Adrenal gland (tissue), 19 donors: ENCODE measurements at places on chromosomes 5 and 9.

GRCh38 chr5:150780187-150780692 is 1.7 kb downstream of the SMIM3 start:
- H3K4me1 ChIP-seq, result peaks cover 42% of the 10 kb centered on the region
- no peaks in the 10 kb centered on the region for H3K27me3 ChIP-seq
- peak overlapping the region; percentile 85 for H3K27ac ChIP-seq

DNA sequence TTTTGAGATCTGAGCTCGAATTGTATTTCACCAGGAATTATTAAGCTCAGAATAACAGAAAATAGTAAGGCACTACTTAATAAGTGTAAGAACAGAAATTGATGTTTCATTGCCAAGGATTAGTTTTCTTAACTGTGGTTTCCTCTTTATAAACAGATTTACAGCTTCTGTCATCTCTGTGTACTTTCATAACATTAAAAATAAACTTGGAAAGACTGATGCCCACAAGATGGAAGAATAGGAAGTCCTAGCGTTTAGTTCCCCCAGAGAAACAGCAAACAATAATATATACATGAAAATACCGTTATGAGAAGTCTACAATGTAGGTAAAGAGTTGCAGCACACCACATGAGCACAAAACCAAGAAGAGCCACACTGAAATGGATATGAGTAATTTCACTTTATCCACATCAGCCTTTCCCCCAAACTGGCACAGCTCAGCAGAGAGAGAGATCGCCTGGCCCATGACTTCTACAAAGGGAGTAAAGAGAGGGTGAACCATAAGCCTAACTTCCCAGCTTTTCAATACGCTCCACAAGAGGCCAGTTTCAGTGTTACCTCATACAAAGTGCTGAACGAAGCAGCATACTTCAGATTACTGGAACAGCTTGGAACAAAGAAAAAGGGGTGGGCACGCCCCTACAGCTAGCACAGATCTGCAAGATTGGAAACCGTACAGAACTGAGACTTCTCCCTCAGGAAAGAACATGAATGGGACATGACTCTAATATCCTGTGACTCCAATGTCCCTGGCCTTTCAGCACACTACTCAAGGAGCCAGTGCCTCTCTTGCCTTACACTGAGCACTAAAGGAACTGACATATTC is 75.4 kb downstream of the EMB start:
- H3K27me3 ChIP-seq, result no peaks in the 10 kb centered on the region
- H3K27ac ChIP-seq, result no peak overlapping the region
- H3K36me3 ChIP-seq, result no peaks in the 10 kb centered on the region
- H3K4me1 ChIP-seq, result peaks cover 5% of the 10 kb centered on the region
- DNase-seq, result no peak

- no peak overlapping the region for H3K4me3 ChIP-seq
- H3K27ac ChIP-seq, result no peak overlapping the region
- no peaks in the 10 kb centered on the region for H3K36me3 ChIP-seq
- H3K4me1 ChIP-seq, result peaks cover 16% of the 10 kb centered on the region
These were observed 23.7 kb upstream of the PTGES start for GRCh38 chr9:129776566-129776937.

DNA sequence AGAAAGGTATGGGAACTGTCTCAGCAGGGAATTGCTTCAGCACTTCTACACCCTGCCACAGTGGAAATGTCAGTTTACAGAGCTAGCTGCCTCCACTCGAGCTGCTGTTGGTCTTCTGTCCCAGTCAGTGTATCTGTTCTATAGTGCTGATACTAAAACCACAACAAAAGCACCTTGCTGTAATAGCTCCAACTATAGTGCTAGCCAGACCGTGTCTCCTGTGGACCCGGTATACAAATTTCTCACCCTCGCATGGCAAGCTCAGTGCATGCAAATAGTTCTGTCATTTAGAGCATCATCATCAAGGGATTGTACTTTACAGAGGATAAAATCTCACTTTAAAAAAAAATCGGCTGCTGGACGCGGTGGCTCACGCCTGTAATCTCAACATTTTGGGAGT is 51.5 kb upstream of the IQGAP2 start:
- no peak for DNase-seq
- no peaks in the 10 kb centered on the region for H3K4me1 ChIP-seq
- no peak overlapping the region for H3K27ac ChIP-seq
- no peaks in the 10 kb centered on the region for H3K27me3 ChIP-seq
- no peak overlapping the region for H3K4me3 ChIP-seq

- H3K27ac ChIP-seq, result no peak overlapping the region
- H3K4me1 ChIP-seq, result peaks cover 13% of the 10 kb centered on the region
- DNase-seq, result peak; percentile 73
- H3K4me3 ChIP-seq, result no peak overlapping the region
- H3K27me3 ChIP-seq, result no peaks in the 10 kb centered on the region
- H3K36me3 ChIP-seq, result no peaks in the 10 kb centered on the region
These were observed 10.5 kb downstream of the PJA2 start for GRCh38 chr5:109399092-109399759.

DNA sequence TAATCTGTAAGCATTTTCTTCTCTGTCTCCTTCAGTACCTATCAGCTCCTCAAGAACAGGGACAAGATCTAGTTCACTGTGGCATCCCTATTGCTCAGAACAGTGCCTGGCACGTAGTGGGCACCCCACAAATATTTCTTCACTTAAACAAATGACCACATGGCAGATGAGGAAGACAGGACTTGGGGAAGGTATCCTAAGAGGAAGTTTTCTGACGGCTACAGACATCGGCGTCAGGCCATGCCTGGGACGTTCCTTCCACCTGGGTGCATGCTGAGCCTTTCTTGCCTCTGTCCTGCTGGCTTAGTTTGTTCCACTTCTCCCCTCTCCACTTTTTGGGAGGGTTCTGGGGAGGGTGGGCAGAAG is 60.2 kb downstream of the NEURL1B start:
- H3K27me3 ChIP-seq, result no peaks in the 10 kb centered on the region
- H3K4me1 ChIP-seq, result peaks cover 13% of the 10 kb centered on the region
- DNase-seq, result no peak
- H3K36me3 ChIP-seq, result no peaks in the 10 kb centered on the region
- H3K4me3 ChIP-seq, result no peak overlapping the region

GRCh38 chr5:177520916-177521513 is 4.3 kb upstream of the DDX41 start:
- no peak overlapping the region for H3K4me3 ChIP-seq
- DNase-seq, result no peak
- H3K4me1 ChIP-seq, result peaks cover 10% of the 10 kb centered on the region
- H3K36me3 ChIP-seq, result peaks cover 63% of the 10 kb centered on the region

GRCh38 chr5:120207129-120207528 is 257.0 kb upstream of the PRR16 start:
- no peaks in the 10 kb centered on the region for H3K27me3 ChIP-seq
- H3K4me1 ChIP-seq, result no peaks in the 10 kb centered on the region
- H3K4me3 ChIP-seq, result no peak overlapping the region
- H3K36me3 ChIP-seq, result no peaks in the 10 kb centered on the region
- H3K27ac ChIP-seq, result no peak overlapping the region

GRCh38 chr5:169494383-169494935 is 89.1 kb upstream of the SPDL1 start:
- no peak overlapping the region for H3K4me3 ChIP-seq
- DNase-seq, result no peak
- H3K27ac ChIP-seq, result no peak overlapping the region

DNA sequence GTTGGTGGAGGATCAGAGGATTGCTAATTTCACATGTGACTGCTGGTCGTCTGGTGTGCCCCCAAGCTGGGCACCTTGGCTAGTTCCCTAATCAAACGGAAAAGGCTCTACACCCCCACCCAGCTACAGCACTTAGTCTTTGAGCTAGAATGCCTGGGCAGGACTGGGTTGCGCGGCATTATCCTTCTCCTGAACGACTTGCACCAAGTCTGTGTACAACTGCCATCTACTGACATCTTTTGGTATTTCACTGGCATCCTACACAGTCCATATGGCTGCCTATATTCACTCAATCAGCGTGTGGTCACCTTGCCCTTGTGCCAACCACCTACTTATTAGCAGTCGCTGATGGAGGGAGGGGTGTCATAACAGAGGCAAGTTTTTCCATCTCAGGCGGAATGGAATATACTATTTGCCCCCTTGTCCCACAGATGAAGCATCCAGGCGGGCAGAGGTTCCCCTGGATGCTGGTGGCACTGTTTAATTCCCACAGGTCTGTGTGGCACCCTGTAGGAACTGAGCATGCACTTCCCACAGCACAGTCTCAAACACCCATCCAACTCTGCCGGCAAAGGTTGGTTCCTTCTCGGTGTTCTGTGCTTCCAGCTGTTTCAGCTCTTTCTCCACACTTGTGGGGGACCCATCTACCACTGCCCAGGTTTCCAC is 150.1 kb downstream of the OSTF1 start:
- H3K27me3 ChIP-seq, result no peaks in the 10 kb centered on the region
- H3K4me1 ChIP-seq, result no peaks in the 10 kb centered on the region
- DNase-seq, result peak; percentile 37
- no peak overlapping the region for H3K27ac ChIP-seq
- H3K36me3 ChIP-seq, result no peaks in the 10 kb centered on the region
- no peak overlapping the region for H3K4me3 ChIP-seq

DNA sequence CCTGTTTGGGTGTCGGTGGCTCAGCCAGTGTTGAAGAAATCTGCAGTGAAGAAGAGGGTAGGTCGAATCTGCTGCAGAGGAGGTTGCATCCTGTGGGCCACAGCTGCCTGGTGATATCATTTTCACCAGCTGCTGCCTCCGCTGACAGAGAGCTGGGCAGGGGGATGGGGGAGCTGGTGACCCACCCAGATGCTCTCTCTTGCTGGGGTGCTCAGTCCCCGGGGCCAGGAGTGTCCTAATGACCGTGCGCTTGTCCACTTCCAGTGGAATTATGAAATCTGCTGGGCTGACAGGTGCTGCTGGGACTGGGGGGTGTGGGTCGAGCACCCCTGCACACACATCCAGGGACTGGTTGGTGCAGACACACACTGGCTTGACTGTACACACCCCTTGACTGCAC is 83.2 kb upstream of the IRX4 start:
- no peaks in the 10 kb centered on the region for H3K36me3 ChIP-seq
- no peak for DNase-seq
- no peaks in the 10 kb centered on the region for H3K27me3 ChIP-seq
- no peak overlapping the region for H3K27ac ChIP-seq

GRCh38 chr5:75510836-75511434 is 494 bp downstream of the CERT1 start:
- peak overlapping the region; percentile 80 for H3K4me3 ChIP-seq
- peaks cover 4% of the 10 kb centered on the region for H3K4me1 ChIP-seq
- H3K27ac ChIP-seq, result peak overlapping the region; percentile 92

- H3K36me3 ChIP-seq, result no peaks in the 10 kb centered on the region
- no peak overlapping the region for H3K27ac ChIP-seq
- peak; percentile 34 for DNase-seq
These were observed 53.4 kb upstream of the GLIS3 start for GRCh38 chr9:4353236-4353635.

DNA sequence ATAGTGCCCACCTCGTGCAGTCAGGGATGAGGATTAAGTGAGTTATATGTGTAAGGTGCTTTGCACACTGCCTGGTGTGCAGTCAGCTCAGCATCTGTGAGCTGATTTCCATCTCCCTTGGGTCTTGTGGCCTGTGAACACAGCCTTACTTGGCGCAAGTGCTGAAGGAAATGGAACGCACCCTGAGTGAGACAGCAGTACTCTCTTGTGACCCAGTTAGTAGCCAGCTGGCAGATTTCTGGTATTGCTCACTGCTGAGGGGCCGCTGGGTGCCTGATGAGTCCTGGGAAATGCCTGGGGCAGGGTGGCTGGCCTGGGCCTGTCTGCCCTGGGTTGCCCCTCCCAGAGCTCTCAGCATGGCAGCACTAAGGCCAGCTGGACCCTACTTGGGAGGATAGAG is 90.9 kb upstream of the BOD1 start:
- H3K4me3 ChIP-seq, result no peak overlapping the region
- H3K4me1 ChIP-seq, result no peaks in the 10 kb centered on the region
- H3K27ac ChIP-seq, result no peak overlapping the region
- no peaks in the 10 kb centered on the region for H3K36me3 ChIP-seq

DNA sequence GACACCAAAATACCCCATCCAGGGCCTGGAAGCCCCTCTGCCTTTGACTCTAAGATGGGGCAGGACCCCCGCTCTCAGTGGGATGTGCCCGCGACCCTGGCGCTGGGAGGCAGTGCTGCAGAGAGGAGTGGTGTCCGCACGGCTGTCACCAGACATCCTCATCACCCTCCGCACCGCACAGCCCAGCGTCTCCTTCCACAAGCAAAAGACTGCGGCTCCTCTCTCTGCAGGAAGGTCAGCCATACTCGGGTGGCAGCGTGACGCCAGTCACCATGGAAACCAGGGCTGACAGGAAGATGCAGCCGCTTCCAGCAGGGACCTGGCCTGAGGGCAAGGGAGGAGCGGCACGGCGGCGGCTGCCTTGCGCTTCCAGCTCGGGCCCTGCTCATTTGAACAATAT is 17.1 kb upstream of the SLC6A3 start:
- H3K27ac ChIP-seq, result no peak overlapping the region
- H3K27me3 ChIP-seq, result no peaks in the 10 kb centered on the region
- no peaks in the 10 kb centered on the region for H3K4me1 ChIP-seq
- peaks cover 33% of the 10 kb centered on the region for H3K36me3 ChIP-seq

GRCh38 chr5:81650987-81651386 is 99.9 kb downstream of the SSBP2 start:
- no peak overlapping the region for H3K27ac ChIP-seq
- H3K27me3 ChIP-seq, result no peaks in the 10 kb centered on the region
- DNase-seq, result no peak
- H3K4me1 ChIP-seq, result peaks cover 5% of the 10 kb centered on the region
- H3K4me3 ChIP-seq, result no peak overlapping the region

- no peak overlapping the region for H3K4me3 ChIP-seq
- no peak overlapping the region for H3K27ac ChIP-seq
- no peaks in the 10 kb centered on the region for H3K27me3 ChIP-seq
- H3K4me1 ChIP-seq, result peaks cover 2% of the 10 kb centered on the region
These were observed 59.6 kb upstream of the ABL1 start for GRCh38 chr9:130775336-130775991.

DNA sequence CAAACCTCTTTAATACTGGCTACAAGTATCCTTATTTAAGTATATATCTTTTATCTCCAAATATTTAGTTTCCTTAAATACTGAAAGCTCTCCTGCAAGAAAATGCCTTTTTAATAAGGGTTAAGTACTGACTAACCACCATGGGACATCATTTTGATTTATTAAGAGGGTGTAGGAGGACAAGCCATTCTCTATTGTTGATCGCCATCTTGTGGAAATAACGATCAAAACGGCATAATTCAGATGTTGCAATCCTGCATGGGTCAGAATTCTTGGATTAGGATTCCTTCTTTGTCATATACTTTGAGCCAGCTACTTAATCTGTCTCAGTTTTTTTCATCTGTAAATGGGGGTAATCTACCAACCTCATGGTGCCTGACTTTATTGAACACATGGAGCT is 28.7 kb upstream of the C5orf46 start:
- no peak overlapping the region for H3K27ac ChIP-seq
- H3K4me3 ChIP-seq, result no peak overlapping the region
- no peaks in the 10 kb centered on the region for H3K36me3 ChIP-seq
- peaks cover 3% of the 10 kb centered on the region for H3K27me3 ChIP-seq
- no peak for DNase-seq

GRCh38 chr9:127035948-127036347 is 86.5 kb downstream of the ANGPTL2 start:
- H3K36me3 ChIP-seq, result no peaks in the 10 kb centered on the region
- H3K4me3 ChIP-seq, result no peak overlapping the region
- peak overlapping the region; percentile 58 for H3K27ac ChIP-seq
- H3K4me1 ChIP-seq, result no peaks in the 10 kb centered on the region

GRCh38 chr5:171702135-171702770 is 83.4 kb upstream of the SMIM23 start:
- H3K4me1 ChIP-seq, result no peaks in the 10 kb centered on the region
- H3K4me3 ChIP-seq, result no peak overlapping the region
- H3K27ac ChIP-seq, result no peak overlapping the region
- H3K27me3 ChIP-seq, result no peaks in the 10 kb centered on the region
- H3K36me3 ChIP-seq, result no peaks in the 10 kb centered on the region

GRCh38 chr5:63957617-63958016 is 4.6 kb downstream of the HTR1A start:
- H3K36me3 ChIP-seq, result no peaks in the 10 kb centered on the region
- H3K27me3 ChIP-seq, result peaks cover 34% of the 10 kb centered on the region
- no peak for DNase-seq
- no peak overlapping the region for H3K4me3 ChIP-seq

GRCh38 chr9:86281593-86282076 is 703 bp downstream of the ISCA1 start:
- H3K27me3 ChIP-seq, result no peaks in the 10 kb centered on the region
- DNase-seq, result no peak
